Kidney (tissue), 22 donors: ENCODE measurements at places on chromosomes 13 and 19.

DNA sequence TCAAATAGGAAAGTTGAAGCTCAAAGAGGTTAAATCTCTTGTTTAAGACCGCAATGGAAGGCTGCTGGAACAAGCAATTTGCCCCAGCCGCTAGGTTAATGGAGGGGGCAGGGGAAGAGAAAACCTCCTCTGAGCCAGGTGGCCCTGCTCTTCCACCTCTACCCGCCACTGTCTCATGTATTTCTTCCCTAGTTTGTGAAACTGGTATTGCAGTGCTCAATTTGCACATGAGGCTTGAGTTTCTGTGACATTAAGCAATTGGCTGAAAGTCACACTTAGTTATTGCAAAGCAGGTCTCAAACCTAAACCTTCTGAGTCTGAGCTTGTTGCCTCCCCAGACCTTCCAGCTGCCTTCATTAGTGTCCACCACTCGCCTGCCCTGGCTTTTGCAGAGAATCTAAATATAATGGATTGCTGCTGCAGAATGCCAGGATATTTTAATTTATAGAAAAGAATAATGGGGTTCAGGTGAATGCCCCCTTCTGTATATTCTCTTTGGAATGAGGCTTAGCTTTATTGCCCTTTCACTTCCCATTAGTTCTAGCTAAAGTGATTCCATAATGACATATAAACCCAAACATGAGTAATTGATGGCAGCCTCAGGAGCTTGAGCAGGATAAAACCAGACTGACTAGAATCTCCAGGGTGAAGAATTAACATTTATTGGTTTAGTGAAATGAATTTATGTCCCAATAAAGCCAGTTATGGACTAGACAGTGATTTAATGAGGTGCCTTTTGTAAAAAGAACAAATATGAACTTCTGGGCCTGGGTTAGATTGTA lies 27.0 kb upstream of the OLFM4 start:
- no peak for DNase-seq
- H3K27me3 ChIP-seq: no peaks in the 10 kb centered on the region
- H3K36me3 ChIP-seq: no peaks in the 10 kb centered on the region
- no peaks in the 10 kb centered on the region for H3K4me1 ChIP-seq

GRCh38 chr19:35112995-35113688 lies 2.5 kb upstream of the FXYD3 start:
- H3K4me3 ChIP-seq: no peak overlapping the region
- DNase-seq: no peak
- no peak overlapping the region for H3K27ac ChIP-seq
- H3K4me1 ChIP-seq: peaks cover 4% of the 10 kb centered on the region

GRCh38 chr13:110981379-110981778 lies 66.5 kb upstream of the ANKRD10 start:
- no peak for DNase-seq
- no peaks in the 10 kb centered on the region for H3K4me1 ChIP-seq
- no peaks in the 10 kb centered on the region for H3K27me3 ChIP-seq
- no peak overlapping the region for H3K27ac ChIP-seq

DNA sequence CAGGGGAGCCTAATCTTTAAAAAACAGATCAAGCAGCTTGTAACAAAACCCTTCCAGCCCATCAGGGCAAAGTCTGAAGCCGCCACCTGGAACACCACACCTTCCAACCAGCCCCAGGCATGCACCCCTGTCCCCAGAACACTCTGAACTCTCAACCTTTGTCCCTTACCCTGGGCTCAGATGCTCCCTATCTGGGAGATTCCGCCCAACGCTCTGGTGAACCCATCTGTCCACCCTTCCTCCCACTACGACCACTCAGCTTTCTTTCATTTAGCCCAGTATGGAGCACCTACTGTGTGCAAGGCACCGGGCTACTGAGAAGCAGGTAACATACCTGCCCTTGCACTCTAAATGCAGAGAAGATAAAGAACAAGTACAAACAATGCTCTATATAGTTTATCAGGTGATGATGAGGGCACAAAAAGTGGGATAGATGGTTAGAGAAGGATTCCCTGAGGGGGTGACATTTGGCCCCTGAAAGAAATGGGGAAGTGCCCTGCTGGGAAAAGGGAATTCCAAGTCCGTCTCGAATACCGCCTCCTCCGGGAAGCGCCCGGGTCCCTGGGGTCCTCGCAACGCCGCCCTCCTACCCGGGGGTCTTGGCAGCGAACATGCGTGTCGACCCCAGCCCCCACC lies 629 bp downstream of the PEPD start:
- peak overlapping the region; percentile 58 for H3K4me3 ChIP-seq
- H3K4me1 ChIP-seq: peaks cover 11% of the 10 kb centered on the region
- no peaks in the 10 kb centered on the region for H3K36me3 ChIP-seq
- no peaks in the 10 kb centered on the region for H3K27me3 ChIP-seq
- peak overlapping the region; percentile 10 for H3K27ac ChIP-seq

- peak overlapping the region; percentile 87 for H3K27ac ChIP-seq
- no peak overlapping the region for H3K4me3 ChIP-seq
- H3K36me3 ChIP-seq: no peaks in the 10 kb centered on the region
- peak; percentile 71 for DNase-seq
Observed at GRCh38 chr19:8423817-8424223, 10.7 kb downstream of the MARCHF2 start.

GRCh38 chr13:98853771-98854221 lies 101.3 kb upstream of the SLC15A1 start:
- no peaks in the 10 kb centered on the region for H3K36me3 ChIP-seq
- H3K4me1 ChIP-seq: no peaks in the 10 kb centered on the region
- no peak overlapping the region for H3K27ac ChIP-seq

- H3K4me3 ChIP-seq: peak overlapping the region; percentile 57
- peaks cover 8% of the 10 kb centered on the region for H3K4me1 ChIP-seq
- peak overlapping the region; percentile 83 for H3K27ac ChIP-seq
- no peaks in the 10 kb centered on the region for H3K36me3 ChIP-seq
Observed at GRCh38 chr19:4077800-4078684, 11.3 kb upstream of the ZBTB7A start.

DNA sequence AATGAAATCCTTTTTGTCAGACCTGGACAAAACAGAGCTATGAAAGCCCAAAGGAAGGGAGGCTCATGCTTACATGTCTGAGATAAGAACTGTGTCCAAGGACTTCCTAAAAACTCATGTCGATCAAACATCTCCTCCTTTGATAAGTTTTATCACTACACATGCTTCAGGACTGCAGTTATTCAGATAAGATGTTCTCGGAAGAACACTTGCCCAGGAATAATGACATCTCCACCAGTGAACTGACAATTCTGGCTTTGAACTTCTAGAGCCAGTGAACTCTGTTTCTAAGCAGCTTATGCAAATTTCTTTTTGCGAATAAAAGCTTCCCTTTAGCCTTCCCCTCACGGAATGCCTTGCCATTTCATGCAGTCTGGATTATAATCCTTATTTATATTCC lies 561.6 kb downstream of the TBC1D4 start:
- H3K4me1 ChIP-seq: no peaks in the 10 kb centered on the region
- no peaks in the 10 kb centered on the region for H3K36me3 ChIP-seq
- H3K27me3 ChIP-seq: no peaks in the 10 kb centered on the region
- H3K4me3 ChIP-seq: no peak overlapping the region

DNA sequence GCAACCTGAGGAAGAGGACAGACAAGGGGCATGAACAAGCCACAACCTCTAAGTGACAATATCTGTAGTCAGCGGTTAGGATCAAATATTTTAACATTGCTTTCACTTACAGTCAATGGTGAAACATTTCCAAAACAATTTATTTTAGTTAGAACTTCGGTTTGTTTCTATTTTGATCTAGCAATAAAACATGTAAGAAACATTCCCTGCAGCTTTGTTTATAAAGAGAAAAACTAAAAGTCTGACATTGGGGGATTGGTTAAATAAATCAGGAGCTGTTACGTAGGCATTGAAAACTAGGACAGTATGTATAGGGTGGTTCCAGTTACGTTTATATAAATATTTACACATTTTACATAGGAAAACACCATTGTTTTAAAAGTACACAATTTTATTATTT lies 3.4 kb downstream of the URI1 start:
- no peak for DNase-seq
- H3K4me1 ChIP-seq: peaks cover 6% of the 10 kb centered on the region
- H3K27ac ChIP-seq: no peak overlapping the region
- H3K27me3 ChIP-seq: no peaks in the 10 kb centered on the region

DNA sequence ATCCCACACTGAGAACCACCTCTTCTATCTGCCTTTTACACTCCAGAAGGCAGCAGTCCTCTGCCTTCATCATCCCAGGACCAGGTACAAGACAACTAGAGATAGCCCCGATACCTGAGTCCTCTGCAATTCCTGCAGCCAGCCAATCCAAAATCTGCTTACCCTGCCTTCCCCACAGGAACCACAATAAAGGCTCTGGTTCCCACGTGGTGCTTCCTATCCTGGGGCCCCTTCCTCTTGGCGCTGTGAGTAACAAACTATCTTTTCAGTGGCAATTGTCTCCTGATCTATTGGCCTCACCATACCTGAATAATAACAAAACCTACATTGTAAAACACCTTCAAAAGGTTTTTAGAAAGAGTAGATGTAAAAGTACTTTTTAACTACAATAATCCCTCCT lies 63.1 kb downstream of the ZDHHC20 start:
- no peak overlapping the region for H3K4me3 ChIP-seq
- H3K27me3 ChIP-seq: no peaks in the 10 kb centered on the region
- no peaks in the 10 kb centered on the region for H3K4me1 ChIP-seq
- no peak overlapping the region for H3K27ac ChIP-seq

GRCh38 chr19:39144290-39145071 lies 18.9 kb downstream of the PAK4 start:
- peak overlapping the region; percentile 61 for H3K27ac ChIP-seq
- DNase-seq: peak; percentile 59
- no peaks in the 10 kb centered on the region for H3K27me3 ChIP-seq
- peaks cover 35% of the 10 kb centered on the region for H3K4me1 ChIP-seq
- no peaks in the 10 kb centered on the region for H3K36me3 ChIP-seq

DNA sequence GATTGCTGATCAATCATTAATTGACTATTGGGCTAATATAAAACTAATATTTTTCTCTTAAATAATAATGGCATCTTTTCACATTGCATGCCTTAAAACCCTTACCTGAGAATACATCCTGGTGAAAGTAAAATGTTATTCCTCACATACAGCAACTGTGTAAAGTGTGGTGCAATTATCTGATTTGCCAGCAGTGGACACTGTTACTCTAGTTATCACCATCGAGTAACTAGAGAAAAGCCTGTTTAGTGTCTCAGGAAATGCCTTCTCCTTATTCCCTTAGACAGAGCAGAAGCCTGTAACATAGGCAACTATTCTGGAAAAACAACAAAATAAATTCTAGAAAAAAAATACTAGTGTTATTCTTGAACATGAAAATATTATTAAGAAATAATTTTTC lies 459.8 kb downstream of the FGF14 start:
- no peaks in the 10 kb centered on the region for H3K4me1 ChIP-seq
- no peak overlapping the region for H3K27ac ChIP-seq
- H3K27me3 ChIP-seq: no peaks in the 10 kb centered on the region
- no peaks in the 10 kb centered on the region for H3K36me3 ChIP-seq
- peak; percentile 54 for DNase-seq
